T-helper 17 cell (primary cell): ENCODE measurements at places on chromosomes 4 and X. TPM values are rescaled to one million over a fixed set of nuclear protein-coding genes. Genes with fewer than 3 reads are reported as not detected.

FHIP1A gene
- total RNA-seq: 1.3 TPM

FAAH2 gene
- total RNA-seq: 11.8 TPM

EXOC1L gene
- total RNA-seq: not detected

RELL1 gene
- 30.7 TPM for total RNA-seq

NDUFB11 gene
- 55.6 TPM for total RNA-seq

FAM236A gene
- not detected for total RNA-seq
